ENCODE measurements at places on chromosomes 16 and 17.

- no peak for DNase-seq
Observed at GRCh38 chr17:7988750-7989178, 13.7 kb upstream of the GUCY2D start.

- no peak for DNase-seq
Observed at GRCh38 chr16:47949276-47949675, 206.5 kb downstream of the ABCC12 start.

GRCh38 chr17:50059256-50059655 lies 3.3 kb downstream of the ITGA3 start:
- no peak for DNase-seq

DNA sequence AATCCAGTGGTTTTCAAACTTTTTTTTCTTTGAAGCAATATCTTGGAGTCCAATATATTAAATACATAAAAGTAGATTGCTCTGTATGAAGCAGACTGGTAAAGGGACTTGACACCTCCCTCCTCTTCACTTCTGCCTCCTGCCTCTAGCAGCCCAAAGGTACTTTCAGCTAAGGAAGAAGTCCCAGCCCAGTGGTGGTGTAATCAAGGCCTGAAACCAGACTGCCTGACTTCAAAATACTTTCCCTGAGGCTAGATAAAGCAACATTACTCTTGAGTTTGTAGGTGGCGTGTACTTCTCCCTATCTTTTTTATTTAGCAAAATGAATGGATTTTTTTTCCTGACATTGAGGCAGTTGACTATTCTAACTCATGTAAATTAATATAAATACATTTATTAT lies 122.4 kb upstream of the TMEM97 start:
- DNase-seq = no peak

DNA sequence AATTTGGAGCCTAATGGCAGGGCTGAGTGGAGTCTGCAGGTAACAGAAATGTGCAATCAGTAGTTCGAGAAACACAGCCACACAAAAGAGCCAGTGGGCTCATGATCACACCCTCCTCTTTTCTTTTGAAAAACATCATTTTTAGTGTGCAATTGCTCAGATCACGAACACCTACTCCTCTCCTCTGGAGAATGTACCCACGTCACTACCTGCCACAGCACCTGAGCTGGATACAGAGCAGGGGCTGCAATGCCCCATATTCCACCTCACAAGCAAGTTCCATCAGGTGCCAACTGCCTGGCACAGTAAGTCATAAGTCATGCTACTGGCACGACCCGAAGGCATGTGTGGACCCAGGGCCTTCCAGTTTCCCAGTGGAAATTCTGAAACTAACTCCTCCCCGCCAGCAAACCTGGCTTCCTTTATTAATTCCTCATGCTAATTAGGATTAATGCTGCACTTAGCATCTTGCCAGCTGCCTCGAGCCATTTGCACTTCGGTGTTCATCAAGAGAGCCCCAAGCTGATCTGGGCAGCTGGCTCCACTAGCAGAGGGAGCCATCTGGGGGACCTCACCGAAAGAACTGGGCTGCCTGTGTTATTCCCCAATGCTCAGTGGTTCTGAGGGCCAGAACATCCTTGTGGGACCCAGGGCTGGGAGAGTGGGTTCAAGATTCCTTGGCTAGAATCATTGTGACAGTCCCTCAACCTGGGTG lies 2.4 kb downstream of the CACNG4 start:
- DNase-seq = no peak

DNA sequence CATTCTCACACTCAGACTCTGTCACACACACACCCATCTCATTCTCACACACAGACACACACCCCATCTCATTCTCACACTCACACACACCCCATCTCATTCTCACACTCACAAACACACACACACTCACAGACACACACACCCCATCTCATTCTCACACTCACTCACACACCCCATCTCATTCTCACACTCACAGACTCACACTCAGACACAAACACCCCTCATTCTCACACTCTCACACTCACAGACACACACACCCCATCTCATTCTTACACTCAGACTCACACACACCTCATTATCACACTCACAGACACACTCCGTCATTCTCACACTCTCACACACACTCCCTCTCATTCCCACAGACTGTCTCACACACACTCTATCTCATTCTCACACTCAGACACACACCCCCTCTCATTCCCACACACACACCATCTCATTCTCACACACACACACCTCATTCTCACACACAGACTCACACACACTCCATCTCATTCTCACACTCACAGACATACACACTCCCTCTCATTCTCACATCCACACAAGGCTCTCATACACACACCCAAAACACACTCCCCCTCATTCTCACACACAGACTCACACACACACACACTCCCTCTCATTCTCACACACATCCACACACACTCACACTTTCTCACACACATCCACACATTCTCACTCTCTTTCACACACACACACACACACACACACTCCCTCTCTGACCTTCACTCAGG lies 2.9 kb downstream of the ASGR1 start:
- no peak for DNase-seq

- no peak for DNase-seq
Observed at GRCh38 chr17:63645775-63646487, 23.7 kb downstream of the MAP3K3 start.

DNA sequence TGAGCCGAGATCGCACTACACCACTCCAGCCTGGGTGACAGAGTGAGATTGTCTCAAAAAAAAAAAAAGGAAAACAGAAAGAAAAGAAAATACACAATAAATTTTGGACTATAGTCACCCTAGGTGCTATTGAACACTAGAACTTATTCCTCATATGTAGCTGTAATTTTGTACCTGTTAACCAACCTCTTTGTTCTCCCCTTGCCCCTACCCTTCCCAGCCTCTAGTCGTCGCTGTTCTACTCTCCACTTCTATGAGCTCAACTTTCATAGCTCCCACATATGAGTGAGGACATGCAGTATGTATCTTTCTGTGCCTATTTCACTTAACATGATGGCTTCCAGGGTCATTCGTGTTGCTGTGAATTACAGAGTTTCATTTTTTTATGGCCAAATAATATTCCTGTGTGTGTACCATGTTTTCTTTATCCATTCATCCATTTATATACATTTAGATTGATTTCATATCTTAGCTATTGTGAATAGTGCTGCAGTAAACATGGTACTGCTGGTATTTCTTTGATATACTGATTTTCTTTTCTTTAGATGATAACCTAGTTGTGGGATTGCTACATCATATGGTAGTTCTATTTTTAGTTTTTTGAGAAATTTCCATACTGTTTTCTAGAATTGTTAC lies 28.3 kb downstream of the VPS35L start:
- DNase-seq = no peak

GRCh38 chr17:12034538-12034937 lies 13.9 kb downstream of the MAP2K4 start:
- no peak for DNase-seq

- DNase-seq = no peak
Observed at GRCh38 chr17:10050597-10051101, 145.6 kb upstream of the RCVRN start.

DNA sequence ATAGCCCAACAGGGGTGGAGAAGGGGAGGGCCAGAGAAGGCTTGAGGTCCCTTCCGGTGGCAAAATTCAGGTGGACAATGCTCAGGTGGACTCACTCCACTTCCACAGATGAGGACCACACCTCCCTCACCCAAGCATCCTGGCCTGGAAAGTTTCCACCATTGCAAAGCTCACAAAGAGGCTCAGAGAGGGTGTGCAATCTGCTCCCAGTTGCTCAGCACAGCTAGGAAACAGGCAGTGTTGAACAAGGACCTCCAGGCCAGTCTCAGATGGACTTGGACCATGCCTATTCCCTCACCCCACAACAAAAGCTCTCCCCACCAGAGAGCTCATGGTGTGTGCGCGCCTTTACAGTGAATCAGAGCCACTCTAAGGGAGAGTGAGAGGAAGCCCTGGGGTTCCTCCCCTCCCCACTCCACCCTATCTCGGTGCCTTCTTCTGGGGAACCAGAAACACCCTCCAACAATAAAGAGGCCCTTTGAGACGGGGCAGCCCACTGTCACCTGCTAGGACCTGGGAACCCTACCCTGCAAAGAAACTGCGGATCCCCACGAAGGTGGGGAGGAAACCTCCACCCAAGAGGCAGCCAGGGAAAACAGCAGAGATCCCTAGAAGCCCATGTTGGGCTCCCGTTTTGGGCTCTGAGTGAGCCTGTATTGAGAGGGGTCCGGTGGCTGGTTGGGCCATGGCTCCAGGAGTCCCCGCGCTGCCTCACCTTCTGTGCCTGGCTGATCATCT lies 1.6 kb downstream of the FAM83G start:
- no peak for DNase-seq

DNA sequence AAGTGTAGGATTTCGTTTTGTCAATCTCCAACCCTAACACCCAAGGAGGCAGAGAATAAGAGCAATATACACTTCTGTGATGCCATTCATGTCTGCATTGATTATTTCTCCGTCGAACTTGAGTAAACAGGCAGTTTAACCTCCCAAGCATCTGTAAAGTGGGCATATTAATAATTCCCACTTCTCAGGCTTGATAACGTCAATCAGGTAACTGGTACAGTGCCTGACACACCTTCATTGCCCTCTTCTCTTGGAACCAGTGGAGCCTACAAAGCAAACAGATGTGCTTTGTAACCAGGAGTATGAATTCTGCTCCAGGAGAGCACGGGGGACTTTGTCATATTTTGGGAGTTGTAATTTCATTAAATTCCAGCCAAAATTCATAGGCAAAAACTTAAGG lies 32.5 kb upstream of the PLCG2 start:
- DNase-seq = no peak
